ENCODE measurements at places on chromosomes 4 and X.

DNA sequence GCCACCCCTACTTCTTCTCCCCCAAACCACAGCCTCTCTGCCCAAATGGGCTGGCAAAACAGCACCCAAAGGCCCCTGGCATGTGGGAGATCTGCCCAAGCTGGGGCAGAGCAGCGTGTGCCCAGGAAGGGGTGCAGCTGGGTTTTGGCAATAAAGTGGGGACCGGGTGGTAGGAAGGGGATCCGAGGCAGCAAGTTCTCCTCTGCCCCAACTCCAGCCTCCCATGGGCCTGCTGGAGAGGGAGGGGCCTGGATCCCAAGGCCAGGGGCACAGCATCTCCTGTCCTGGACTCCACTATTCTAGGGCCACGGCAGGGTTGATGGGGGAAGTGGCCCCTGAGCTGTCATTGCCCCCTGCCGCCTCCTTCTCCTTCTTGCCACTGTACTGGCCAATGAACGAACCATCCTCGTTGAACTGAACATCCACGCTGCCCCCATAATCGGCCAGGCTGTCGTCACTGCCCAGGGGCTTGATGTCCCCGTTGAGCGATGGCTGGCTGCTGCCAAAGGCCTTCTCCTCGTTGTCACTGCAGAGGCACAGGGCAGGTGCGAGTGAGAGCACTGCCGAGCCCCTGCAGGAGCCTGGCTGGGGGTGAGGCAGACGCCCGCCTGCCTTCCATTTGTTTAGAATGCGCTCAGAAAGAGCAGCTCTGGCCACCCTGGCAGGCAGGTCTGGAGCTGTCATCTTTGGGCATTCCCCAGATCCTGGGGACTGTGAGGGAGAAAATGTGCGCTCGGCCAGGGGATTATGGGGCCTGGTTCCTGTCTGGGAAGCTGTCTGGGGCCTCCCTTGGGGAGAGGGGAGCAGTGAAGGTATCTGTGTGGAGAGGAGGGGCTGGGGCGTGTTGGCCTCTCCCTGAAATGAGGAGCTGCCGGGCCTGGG, 23.4 kb downstream of the L1CAM start:
- no peak for DNase-seq

- no peak for DNase-seq
Measured at GRCh38 chrX:40277672-40278071, 179.9 kb upstream of the BCOR start.

DNA sequence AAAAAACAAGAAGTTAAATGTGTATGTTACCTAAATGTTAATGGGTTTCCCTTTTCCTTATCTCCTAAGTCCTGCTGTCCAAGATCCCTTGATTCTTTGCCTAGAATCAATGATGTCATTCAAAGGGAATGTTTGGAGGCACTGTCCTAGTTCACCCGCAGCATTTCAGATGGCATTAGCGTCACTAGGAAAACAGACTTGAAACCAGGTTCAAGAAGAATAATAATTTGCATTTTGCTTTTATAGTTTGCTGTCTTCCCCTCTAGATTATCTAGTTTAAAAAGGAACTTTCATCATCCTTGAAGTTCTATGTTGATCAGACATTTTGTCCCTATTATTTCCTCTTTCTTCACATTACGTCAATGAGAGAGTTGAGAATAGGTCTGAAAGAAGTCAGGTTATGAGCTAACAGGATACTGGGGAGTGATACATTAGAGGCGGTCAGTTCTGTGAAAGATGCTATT, 234.1 kb upstream of the PGRMC2 start:
- no peak for DNase-seq

- no peak for DNase-seq
Measured at GRCh38 chr4:15659768-15660570, 4.8 kb upstream of the FBXL5 start.

DNA sequence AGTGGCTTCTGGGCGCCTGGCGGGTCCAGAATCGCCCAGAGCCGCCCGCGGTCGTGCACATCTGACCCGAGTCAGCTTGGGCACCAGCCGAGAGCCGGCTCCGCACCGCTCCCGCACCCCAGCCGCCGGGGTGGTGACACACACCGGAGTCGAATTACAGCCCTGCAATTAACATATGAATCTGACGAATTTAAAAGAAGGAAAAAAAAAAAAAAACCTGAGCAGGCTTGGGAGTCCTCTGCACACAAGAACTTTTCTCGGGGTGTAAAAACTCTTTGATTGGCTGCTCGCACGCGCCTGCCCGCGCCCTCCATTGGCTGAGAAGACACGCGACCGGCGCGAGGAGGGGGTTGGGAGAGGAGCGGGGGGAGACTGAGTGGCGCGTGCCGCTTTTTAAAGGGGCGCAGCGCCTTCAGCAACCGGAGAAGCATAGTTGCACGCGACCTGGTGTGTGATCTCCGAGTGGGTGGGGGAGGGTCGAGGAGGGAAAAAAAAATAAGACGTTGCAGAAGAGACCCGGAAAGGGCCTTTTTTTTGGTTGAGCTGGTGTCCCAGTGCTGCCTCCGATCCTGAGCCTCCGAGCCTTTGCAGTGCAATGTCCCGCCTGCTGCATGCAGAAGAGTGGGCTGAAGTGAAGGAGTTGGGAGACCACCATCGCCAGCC, at the start of gene ATOH1:
Gene ATOH1, plus strand, starts transcription at position 422 of the 663 bp plus-strand sequence. Its CDS starts 174 bp downstream, at position 596.
- DNase-seq = no peak

GRCh38 chr4:27357283-27357682, 496.6 kb downstream of the STIM2 start:
- no peak for DNase-seq

- no peak for DNase-seq
Measured at GRCh38 chr4:46648088-46648744, 258.3 kb upstream of the GABRA2 start.

DNA sequence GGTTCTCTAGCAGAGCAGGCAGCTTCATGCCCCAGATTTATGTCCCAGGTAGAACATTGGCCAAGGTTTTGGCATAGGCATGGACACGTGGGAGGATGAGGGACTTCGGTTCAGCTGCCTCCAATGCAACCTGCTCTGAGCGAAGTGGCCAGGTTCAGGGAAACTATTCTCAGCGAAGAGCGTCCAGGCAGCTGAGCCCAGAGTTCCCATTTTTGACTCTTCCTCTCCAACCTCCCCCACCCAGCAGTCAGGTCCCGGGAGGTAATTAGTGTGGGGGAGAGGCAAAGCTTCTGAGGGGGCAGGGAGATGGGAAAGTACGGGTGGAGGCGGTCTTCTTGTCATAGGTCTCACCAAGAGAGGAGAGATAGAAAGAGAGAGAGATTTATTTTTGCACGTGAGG, 1.0 kb downstream of the GABRA4 start:
- no peak for DNase-seq

- DNase-seq = no peak
Measured at GRCh38 chrX:109739625-109740432, 6.8 kb upstream of the ACSL4 start.

DNA sequence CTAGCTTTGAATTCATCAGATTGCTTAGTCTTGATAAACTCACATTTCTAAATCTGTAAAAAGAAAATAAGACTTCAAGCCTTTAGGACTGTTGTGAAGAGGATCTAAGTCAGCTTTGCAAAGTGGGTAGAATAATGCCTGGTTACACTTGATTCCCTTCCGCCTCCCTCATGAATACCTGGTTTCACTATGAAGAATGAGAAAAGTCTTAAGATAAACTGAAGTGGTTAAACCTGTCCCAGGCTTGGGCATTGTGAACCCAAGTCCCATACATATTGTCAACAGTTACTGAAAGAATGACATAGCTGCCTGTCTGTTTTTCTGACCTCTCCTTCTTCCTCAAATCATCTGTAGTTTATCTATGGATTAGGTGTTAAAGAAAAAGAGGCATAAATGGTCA, 16.7 kb upstream of the GBA3 start:
- no peak for DNase-seq

DNA sequence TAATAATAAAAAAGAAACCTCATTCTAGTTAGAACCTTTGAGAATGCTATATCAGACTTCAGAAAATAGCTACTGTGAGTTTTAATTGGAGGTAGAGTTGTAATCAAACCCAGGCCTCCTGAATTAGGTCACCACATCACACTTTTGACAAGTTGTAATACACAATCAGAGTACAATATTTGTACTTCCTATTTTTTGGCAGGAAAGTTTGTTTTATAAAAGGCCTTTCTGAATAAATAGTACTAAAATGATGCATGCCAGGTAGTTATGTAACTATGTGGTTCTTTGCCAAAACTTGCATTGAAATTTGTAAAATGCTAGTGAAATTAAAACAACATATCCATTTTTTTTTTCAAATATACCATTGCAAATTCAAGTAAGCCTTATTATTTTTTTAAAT, 26.8 kb downstream of the ADH7 start:
- DNase-seq = no peak

GRCh38 chr4:92091335-92091734, 212.4 kb upstream of the GRID2 start:
- no peak for DNase-seq

DNA sequence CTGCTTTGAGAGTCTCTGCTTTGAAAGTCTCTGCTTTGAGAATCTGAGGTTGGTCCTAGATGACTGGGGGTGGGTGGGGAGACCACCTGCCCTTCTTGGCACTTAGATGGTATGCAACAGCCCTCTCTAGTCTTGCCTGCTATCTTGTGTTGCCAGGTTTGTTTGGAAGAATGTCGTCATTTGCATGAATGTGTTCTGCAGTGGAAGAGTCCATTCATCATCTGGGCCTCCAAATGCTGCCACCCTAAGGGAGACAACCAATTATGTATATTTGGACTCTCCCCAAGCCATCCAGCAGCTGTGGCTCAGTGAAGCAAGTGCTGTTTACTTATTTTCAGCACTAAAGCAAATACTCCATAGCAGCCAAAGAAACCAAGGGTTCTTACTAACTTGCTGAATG, 44.6 kb upstream of the TRPC5OS start:
- DNase-seq = no peak

DNA sequence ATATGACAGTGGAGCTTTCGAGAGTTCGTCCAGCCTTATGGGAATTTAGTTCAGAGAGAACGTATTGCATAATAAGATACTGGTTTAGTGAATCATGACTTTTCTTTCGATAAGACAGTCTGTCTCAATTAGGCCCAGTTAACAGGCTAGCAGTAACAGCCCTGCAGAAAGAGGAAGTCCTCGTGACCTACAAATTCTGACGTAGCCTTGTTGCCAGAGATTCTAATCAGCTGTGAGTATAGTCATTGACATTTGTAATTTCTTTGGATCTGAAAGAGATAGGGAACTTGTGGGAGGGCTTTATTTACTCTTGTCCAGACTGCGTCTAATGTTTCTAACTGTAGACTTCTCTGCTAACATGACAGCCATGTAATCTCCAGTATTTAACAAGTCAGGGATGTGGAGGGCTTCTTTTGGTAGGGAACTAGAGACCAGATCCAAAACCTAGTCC, 15.8 kb downstream of the ART3 start:
- DNase-seq = peak; percentile 9

DNA sequence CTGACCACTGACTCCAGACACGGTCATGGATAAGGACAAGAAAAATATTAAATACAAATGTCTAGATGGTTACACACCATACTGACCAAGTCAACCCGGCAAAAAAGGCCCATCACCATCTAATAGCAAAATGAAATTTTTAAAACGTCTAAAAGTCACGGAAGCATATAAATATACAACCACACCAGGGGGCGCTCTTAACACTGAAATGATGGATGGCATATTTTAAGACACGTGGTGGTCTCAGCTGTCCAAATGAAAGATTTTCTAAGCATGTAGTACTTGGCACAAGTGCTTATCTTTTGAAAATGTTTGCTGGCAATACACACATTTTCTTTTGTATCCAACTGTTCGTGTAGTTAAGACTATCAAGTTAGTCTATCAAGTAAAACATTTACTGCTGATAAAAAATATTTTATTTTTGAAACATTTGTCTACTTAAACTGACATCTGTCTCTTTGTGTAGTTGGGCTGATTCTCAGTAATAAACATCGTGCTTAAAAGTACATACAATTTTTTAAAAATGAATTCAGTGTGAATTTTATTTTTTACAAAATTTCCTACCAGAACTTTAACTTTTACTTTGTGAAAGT, 64.6 kb downstream of the COX7B2 start:
- DNase-seq = peak; percentile 55

- peak; percentile 2 for DNase-seq
Measured at GRCh38 chrX:141220342-141221008, 21.8 kb downstream of the SPANXC start.

DNA sequence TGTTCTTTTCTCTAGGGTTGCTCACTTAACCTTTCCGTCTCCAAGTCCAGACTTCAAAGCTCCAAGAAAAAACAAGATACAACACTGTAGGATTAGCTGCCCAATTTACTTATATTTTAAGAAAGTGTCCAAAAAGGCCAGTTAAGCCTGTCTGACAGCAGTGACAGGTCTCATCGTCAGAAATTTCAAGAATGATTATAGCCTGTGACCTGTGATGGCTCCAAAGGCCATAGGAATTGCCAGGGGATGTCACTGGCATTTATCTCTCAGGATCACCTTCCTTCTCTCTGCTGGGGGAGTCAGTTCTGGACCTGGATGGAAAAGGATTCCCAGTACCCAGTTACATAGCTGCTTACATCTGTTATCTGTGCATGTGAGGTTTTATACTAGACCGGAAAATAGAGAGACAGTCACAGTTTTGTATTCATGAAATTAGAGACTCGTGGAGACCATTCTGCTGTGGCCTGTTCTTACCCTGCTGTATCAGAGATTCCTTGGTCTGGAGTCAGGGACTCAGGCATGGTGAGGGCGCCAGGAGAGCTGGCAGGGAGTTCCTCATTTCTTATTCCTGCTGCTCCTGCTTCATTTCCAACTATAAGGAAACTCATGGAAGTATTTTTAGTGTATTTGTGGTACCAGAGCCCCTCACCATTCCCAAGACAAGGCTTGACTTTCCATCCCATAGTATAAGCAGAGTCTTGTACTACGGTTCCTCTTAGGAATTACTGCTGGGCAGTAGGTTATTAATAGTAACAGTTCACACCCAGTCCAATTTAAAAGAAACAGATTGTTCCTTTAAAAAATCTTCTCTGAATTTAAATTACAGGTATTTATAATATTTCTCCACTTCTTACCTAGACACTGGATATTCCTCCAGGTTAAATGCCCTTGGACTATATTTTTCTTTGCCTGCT, 220.8 kb downstream of the SHROOM3 start:
- no peak for DNase-seq

DNA sequence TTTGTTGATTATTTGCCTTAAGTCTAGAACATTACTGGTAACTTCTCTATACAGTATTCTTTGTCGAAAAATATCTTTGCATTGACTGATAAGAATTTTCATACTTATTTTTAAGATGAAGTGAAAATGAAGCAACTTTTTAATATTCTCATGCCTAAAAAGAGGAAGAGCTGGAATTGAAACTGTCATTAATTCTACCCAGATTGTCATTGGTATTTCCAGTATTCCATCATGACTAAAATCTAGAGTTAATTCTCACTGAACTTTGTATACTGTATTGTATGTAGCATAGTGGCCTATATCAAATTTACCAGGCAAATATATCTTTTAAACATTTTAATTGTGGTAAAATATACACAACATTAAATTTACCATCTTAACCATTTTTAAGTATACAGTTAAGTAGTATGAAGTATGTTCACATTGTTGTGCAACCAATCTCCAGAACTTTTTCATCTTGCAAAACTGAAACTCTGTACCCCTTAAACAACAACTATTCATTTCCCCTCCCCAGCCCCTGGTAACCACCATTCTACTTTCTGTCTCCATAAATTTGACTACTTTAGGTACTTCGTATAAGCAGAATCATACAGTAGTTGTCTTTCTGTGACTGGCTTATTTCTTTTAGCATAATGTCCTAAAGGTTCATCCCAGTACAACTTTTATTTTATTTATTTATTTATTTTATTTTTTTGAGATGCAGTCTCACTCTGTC, 24.3 kb upstream of the ZNF41 start:
- DNase-seq = no peak

- no peak for DNase-seq
Measured at GRCh38 chr4:82611982-82612381, 50.2 kb upstream of the TMEM150C start.

GRCh38 chr4:1822568-1823544, 29.8 kb downstream of the FGFR3 start:
- DNase-seq = no peak

GRCh38 chr4:30535255-30535654, 184.9 kb upstream of the PCDH7 start:
- DNase-seq = no peak

All from amniotic stem cell (primary cell).